ENCODE measurements at places on chromosomes 4 and X.

- DNase-seq, result no peak
Measured at GRCh38 chr4:120808475-120809141, 113.9 kb downstream of the PRDM5 start.

DNA sequence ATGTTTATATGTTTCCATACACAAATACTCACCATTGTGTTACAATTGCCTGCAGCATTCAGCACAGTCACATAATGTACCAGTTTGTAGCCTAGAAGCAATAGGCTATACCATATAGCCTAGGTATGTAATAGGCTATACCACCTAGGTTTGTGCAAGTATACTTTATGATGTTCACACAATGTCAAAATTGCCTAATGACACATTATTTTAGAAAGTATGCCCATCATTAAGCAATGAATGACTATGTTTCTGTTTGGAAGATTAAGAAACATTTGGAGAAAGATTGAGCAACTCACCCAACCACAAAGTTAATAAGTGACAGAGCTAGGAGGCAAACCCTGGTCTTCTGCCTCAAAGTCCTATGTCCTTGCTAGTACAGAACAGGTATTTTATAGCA, 96.8 kb upstream of the GRIA3 start:
- no peak for DNase-seq

DNA sequence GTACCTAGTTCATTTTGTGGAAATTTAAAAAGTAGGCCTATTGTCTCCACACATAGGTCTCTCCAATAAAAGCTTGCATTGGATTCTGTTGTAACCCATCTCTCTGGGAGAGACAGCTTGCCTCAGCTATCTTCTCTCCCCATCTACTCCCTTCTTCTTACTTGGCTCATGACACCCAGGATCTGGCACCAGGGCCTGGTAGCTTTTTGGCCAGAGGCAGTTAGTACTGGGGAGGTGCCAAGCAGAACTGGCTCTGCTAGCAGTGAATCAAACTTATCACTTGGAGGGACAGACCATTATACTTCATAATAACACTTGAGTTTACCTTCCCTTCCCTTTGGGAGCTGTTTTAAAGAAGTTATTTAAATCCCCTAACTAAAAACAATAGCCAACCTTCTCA, 31.8 kb downstream of the PLAC1 start:
- DNase-seq, result no peak

DNA sequence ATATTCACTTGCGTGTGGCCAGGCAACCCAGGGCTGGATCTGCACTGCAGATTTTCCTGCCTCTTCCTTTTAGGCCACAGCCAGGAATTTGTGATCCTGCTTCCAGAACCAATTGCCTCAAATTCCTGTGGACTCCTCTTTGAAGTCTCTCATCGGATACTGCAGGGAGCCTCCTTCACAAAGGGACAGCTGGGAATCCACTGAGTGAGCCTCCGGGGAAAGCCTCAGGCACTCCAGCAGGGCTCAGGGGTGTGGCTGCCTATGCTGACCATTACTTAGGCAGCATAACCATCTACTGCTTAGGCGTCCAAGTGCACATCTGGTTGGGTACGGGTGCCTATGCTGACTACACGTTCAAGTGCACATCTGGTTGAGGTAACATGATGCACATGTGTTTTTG, 321.5 kb downstream of the NLGN4X start:
- no peak for DNase-seq

DNA sequence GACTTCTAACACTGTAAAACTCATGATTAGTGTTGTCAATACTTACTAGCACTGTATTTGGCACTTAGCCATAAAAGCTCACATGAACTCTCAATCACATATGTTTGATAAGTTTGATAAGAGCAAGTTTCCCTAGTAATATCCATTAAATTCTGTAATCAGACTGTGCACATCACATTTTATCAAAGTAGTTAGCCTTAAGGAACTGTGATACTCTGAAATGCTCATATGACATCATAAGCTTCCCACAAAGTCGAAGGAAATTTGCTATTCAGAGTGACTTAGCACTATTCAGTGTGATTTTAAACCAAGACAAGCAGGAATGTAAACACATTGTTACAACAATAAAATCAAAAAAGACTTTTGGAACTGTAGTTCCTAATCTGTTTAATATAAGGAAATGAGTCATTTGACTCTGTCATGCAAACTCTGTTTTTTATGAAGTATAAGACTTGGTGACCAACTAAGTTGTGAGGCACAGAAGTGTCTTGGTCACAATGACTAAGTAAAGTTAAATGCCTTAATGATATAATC, 6.7 kb downstream of the SLC7A11 start:
- DNase-seq, result peak; percentile 15

GRCh38 chrX:100648458-100649417, 4.7 kb downstream of the SRPX2 start:
- DNase-seq, result no peak

- DNase-seq, result peak; percentile 4
Measured at GRCh38 chrX:155880586-155881157, 473 bp upstream of the VAMP7 start.

GRCh38 chrX:138788771-138789170, 77.3 kb upstream of the FGF13 start:
- DNase-seq, result no peak

DNA sequence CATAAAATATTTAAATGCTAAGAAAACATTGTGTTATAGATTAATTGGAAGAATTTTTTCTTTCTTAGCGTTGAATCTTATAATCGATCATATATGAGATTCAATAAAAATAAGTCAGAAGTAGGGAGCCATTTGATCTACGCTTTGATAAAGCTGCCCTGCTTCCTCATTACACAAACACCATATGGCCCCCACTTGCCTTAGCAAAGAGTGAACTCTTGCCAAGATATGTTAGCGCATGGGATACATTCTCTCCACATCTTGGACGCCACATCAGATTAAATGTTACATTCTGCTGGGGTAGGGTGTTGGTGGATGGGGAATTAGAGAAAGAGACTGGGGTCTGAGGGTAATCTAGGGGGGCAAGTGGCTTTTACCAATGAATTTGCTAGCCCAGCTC, 207.7 kb upstream of the MID1 start:
- no peak for DNase-seq

DNA sequence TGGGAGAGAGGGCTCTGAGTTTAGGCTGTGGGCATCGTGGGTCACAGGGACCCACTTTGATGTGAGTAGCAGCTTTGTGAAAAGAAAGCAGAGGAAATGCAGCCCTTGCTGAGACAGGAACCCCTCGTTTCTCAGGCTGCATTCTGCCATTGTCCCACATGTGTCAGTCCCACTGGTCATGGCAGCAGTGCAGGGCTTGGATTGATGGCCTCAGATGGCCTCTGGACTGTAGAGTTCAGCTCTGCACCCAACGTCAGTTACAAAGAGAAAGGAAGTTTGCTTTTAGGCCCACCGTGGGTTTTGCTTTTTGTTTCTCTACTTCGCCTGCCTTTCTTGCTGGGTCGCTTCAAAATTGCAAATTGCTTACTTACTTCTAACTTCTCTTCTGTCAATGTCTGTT, 248.3 kb upstream of the KLF3 start:
- DNase-seq, result no peak

DNA sequence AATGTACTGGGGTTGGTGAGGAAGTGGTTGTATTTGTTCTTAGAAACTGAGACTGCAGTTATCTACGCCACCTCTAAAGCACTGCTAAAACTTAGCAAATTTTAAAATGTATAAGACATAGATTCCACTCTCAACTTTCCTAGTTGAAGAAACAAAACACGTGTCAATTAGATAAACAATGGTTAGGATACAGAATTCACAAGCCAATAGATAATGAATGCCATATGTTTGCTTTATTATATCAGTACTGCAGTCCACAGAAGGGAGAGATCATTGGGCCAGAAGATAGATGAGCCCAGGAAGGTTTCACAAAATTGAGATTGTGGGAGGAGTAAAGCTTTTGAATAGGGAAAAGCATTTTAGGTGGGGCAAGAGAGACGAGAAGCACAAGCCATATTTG, 14.3 kb downstream of the TMEM33 start:
- DNase-seq, result no peak

- no peak for DNase-seq
Measured at GRCh38 chr4:169084954-169085353, 74.9 kb upstream of the CBR4 start.

GRCh38 chr4:82388405-82388804, 14.6 kb upstream of the HNRNPD start:
- no peak for DNase-seq

DNA sequence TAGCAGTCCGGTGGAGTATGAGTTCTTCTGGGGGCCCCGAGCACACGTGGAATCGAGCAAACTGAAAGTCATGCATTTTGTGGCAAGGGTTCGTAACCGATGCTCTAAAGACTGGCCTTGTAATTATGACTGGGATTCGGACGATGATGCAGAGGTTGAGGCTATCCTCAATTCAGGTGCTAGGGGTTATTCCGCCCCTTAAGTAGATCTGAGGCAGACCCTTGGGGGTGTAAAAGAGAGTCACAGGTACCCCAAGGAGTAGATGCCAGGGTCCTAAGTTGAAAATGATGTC, 852 bp downstream of the MAGEH1 start:
- no peak for DNase-seq

- DNase-seq, result no peak
Measured at GRCh38 chrX:110056419-110056818, 53.5 kb downstream of the TMEM164 start.

DNA sequence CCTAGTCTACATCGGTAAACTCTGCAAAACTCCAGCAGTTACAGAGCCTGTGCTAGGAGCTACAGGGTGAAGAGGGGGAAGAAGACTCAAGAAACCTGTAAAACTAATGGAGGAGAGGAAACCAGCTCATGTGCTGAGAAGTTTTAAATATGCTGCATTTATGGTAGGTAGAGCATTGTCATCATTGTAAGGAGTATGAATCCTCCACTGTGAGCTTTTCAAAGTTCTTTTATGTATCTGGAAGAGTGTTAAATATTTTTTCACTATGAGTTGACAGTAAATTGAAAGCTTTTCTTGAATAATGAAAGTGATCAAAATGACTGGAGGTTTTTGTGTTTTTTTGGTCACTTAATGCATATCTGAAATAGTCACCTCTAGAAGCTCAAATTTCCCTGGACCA, 46.2 kb downstream of the SEPTIN11 start:
- no peak for DNase-seq

DNA sequence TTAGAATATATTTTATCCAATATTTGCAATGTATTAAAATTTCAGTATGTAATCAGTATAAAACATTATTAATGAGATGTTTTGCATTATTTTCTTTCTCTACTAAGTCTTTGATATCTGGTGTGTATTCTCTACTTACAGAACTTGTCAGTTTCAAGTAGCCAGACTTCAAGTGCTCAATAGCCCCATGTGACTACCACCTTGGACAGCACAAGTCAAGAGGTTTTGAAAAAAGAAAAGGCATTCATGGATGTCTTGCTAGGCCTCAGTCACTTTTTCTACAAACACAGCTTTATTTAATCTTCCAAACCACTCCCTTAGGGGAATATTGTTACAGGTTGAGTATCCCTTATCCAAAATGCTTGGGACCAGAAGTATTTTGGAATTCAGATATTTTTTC, 189.4 kb downstream of the QDPR start:
- DNase-seq, result no peak

- DNase-seq, result no peak
Measured at GRCh38 chr4:100880011-100880410, 362.2 kb upstream of the EMCN start.

Data from NAMALWA (cell line).